GM12891 (cell line): ENCODE measurements at places on chromosomes 6 and 20.

DNA sequence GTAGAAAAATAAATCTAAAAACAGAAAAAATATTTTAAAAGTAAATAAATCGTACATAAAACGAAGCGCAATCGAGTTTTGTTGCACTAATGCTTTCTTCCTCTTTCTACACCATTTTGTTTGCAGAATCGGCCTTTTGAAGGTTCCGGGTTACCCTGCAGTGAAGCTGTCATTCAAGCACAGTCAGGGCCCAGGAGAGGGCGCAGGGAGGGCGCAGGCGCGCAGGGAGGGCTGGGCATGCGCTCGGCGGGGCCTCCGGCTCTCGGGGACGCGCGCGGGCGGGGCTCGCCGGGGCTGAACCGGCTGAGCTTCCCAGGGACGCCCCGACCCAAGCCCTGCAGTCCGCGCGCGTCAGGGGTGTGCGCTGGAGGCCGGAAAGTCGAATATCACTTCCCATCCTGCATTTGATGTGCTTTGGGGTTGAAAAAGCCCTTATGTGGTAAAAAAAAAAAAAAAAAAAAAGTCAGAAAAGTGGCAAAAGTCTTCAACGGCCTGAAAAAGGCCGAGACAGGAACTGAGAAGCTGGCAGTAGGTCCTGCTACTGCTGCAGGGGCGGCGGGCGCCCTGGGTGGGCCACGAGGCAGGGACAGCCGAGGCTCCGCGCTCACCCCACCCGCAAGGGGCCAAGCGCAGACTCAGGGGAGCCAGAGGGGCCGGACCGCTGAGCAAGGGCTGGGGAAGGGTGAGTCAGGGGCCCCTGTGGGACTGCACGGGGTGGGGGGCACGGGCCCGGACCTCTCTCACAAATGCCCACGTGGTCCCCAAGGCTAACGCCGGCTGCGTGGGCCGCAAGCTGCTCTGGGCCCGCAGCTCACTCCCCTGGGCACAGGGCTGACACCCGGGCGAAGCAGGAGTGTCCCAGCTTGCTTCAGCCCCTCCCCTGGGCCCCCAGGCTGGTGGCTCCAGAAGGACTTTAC is 40.5 kb downstream of the THBS2 start:
- peak; percentile 96 for DNase-seq

GRCh38 chr6:170255426-170256125 is 35.3 kb downstream of the DLL1 start:
- no peak for DNase-seq

DNA sequence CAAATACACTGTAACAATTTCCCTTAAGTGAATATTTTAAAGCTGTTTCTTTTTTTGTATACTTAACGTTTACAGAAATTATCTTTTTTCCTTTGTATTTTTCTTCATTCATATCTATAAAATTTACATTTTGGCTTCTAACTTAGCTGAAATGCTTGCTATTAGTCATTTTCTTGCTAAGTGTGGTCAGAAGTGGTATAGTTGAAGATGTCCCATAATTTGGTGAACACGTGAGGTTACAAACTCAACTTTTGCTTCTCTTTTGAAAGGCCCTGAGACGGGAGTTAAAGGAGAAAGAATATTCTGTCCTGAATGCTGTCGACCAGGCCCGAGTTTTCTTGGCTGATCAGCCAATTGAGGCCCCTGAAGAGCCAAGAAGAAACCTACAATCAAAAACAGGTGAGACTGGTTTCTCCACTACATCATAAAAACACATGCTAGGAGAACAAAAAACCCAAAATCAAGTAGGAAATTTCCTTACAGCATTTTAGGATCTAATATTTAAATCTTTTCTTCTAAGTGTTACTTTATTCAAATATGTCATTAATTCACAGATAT is 445.0 kb downstream of the UTRN start:
- no peak for DNase-seq

DNA sequence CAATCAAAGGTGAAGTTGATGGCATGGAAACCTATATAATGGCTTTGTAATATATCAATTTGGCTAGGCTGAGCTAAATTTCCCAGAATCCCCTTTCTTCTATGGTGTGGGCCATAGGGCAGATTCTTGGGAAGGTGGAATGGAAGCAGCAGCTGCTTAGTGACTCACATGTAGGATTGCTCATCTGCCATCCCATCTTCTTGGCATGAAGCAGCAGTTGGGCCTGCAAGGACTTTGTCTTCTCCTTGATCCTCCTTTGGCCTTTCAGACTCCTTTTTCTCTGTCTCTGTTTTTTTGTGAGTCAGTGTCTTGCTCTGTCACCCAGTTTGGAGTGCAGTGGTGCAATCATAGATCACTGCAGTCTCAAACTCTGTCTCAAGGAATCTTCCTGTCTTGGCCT is 52.6 kb upstream of the CEP162 start:
- no peak for DNase-seq

DNA sequence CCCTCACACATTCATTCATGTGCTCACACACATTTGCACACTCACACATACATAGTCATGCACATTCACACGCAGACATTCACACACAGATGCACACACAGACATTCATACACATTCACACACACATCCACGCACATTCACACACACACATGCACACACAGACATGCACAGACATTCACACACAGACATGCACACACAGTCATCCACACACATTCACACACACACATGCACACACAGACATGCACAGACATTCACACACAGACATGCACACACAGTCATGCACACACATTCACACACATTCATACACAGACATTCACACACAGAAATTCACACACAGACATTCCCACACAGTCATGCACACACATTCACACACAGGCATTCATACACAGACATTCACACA is 147.3 kb downstream of the PACRG start:
- no peak for DNase-seq

- DNase-seq: no peak
Measured at GRCh38 chr6:1970151-1970561, 275.2 kb downstream of the GMDS start.

DNA sequence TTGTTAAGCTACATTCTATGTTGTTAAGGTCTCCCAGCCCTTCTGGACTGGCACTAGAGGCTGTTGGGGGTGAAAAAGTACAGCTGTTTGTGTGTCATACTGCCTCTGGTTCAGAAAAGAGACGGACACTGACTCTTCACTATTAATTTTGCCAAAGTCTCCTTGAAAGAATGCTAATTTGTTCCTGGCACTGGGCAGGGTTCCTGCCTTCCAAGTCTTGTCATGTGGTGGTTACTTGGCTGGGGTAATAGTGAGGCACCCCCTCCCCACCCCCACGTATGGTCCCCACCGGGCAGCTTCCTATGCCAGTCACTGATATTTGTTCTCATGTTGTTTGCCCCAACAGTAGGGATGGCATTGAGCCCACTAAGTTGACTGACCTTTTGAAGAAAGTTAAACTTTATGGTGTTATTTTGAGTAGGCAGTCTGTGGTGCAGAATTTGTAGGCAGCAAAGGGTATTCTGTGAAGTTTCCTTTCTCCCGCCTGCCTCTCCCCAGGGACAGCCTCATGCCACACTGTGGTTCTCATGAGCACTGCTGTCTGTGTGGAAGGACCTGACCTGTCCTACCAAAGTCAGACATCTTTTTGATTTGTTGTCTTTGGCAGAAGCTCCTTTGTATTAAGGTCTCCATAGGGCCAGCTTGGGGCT is 8.7 kb downstream of the CDS2 start:
- DNase-seq: no peak

GRCh38 chr20:17586250-17586649 is 16.4 kb downstream of the DSTN start:
- no peak for DNase-seq

DNA sequence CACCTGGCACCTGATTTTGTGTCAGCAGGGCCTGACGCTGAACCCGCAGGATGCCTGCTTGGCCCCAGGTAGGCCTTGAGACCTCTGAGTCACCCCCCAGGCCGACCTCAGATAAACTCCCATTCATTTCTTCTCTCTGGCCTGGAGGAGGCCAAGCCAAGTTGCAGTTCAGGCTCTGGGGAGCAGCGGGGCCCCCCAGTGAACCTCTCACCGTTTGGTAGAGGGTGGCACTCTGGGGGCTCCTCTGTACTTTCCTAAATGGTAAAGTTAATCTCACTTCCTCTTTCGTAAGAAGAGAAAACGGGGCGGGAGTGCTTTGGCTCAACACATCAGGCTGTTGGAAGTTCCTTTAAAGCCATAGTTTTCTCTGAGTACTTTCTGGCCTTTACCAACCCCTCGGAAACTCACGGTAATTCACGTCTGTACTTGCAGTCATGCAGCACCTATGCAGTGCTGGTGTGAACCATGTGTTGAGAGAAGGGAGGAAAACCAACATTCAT is 2.8 kb downstream of the SIRPA start:
- DNase-seq: peak; percentile 46

DNA sequence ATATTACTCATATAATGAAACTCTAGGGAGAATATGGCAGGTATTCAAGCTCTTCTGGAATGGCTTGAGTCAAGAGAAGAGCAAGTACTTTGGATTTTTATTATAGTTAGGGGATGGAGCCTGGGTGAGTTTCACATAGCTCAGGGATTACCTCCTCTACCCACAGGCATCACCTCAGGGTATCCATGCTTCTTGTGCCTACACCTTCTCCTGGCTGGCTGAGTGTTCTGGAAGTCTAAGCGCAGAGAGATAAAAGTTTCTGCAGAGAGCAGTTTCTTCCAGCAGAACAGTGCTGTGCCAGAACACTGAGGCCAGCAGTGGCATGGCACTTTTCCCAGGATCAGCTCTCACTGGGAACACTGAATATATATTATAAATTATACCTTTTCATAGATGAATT is 199.7 kb upstream of the KCNQ5 start:
- no peak for DNase-seq

DNA sequence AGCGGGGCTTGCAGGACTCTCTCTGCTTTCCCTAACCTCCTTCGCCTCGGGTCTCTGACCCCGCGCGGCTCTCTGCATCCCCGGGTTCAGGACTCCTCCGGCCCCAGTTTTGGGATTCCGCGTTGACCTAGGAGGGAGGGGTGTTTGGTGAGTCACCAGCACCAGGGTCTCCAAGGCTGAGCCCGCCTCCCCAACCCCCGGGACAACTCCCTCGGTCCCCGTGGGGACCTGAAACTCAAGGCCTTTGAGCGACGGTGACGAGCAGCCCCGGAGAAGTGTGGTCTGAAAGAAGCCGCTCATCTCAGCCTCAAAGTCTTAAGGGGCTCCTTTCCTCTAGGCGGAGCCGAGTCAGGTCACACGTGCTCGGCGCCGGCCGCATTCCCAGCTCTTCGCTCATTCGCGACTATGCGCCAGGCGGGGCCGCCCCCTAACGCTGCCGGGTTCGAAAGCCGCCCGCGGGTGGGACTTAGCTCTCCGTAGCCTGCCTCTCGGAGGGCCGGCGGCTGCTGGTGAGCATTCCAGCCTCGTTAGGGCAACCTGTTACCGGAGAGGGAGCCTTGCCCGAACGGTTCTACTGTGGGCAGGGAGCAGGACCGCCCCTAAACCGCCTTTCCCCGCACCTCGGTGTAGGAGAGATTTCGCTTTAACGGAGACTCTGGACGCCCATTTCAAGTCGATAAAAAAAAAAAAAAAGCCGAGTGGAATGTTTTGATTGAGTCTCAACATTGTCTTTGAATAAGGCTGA is 3.0 kb upstream of the PRDM13 start:
- DNase-seq: no peak

- DNase-seq: peak; percentile 65
Measured at GRCh38 chr6:157774153-157775135, 48.6 kb upstream of the SNX9 start.

GRCh38 chr6:30150671-30151395 is 10.2 kb downstream of the TRIM10 start:
- no peak for DNase-seq
